ENCODE measurements at places on chromosomes 2 and 18.

DNA sequence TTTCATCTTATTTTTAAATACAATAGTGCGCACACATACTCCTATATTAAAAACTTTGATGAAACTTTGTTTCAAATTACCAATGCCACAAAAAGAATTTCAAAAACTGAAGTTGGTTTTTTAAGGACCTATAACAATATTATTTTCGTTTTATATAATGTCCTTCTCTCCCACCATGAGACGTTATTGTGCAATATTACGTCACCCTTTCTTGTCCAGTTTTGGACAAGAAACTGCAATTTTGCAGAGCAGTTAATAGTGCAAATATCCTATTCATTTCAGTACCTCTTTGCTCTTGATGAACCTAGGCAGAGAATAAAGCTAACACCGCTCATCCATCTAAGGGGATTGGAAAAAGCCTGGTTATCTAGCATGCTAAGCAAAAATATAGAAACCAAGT is 9.7 kb upstream of the ZNF516 start:
- DNase-seq = no peak

DNA sequence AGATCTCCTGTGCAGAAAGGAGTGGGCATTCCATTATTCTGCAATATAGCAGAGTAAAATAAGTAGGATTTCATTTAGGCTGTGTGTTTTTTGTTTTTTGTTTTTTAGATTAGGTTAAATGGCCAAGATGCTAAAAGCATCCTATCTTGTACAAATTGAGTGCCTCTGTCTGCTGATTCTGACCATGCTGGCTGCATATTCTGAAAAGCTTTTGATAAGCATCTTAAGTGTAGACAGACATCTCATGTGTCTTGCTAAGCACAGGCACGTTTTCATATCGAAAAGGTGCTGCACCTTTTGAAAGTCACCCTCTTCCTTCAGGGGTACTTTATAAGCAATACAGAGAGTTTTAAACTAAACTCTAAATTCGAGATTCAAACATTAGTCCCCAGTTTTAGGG is 74.0 kb upstream of the BCL11A start:
- DNase-seq = no peak

DNA sequence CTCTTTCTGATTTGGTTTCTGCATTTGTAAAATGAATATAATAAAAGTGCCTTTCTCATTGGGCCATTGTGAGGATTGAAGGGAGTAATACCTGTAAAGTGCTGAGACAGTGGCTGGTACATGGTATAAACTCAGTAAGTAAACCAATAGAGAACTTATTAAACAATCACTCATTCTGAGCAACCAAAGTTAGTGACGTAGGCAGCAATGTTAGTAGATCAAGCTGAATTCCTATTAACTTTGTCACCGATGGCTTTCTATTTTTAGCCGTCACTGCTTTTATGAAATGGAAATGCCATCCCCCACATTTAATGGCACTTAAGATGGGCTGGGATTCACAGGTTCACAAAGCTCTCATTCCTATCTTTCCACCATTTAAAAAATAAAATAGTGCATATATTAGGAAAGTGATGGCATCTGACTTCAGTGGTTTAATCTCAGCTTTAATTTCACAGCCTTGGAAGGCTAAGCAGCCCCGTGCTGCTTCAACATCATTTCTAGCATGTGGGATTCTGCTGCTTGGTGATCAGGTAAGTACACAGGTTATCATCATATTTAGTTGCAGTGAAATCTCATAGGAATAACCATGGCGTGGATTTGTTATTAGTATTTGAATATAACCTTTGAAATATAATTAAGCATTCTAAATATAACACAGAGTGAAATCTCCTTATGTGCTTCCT is 17.6 kb upstream of the PPP4R1 start:
- DNase-seq = no peak

DNA sequence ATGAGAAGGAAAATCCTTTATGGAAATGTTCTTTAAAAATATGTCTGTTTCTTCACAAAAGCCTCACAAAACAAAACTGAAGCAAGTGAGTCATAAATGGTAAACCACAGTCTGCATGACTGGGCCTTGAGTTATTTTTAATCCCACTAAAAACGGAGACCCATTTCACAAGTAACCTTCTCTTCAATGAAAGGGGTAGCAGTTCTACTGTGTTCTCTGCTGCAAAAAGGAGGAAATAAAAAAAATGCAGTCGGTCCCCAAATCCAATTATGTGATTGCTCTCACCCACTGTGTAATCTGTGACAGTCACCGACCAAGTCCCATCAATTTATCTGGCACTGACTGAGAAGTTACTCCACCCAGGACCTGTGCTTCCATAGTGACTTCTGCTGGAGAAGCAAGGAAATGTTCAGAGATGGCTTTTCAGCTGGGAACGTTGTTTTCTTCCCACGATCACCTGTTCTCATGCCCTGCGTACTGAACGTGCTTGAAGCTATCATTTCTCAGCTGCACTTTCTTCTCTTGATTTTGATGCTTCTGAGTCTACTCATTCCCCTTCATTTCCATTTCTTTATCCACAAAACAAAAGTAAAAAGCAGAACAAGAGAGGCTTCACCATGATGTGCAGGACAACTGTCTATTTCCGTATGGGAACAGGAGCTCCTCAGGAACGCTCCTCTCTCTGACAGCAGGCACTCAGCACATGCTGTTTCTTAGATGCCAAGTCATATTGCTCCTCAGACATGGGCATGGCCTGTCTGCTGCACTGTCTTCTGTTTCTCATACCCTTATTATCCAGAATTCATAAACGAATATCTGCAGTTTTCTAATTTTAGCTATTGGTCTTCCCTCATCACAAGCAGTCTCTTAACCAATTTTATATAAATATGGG is 80.0 kb upstream of the TMEM200C start:
- no peak for DNase-seq

- no peak for DNase-seq
Observed at GRCh38 chr2:23616630-23617029, 231.7 kb downstream of the KLHL29 start.

GRCh38 chr18:46772357-46772756 is 15.5 kb upstream of the ST8SIA5 start:
- DNase-seq = no peak

DNA sequence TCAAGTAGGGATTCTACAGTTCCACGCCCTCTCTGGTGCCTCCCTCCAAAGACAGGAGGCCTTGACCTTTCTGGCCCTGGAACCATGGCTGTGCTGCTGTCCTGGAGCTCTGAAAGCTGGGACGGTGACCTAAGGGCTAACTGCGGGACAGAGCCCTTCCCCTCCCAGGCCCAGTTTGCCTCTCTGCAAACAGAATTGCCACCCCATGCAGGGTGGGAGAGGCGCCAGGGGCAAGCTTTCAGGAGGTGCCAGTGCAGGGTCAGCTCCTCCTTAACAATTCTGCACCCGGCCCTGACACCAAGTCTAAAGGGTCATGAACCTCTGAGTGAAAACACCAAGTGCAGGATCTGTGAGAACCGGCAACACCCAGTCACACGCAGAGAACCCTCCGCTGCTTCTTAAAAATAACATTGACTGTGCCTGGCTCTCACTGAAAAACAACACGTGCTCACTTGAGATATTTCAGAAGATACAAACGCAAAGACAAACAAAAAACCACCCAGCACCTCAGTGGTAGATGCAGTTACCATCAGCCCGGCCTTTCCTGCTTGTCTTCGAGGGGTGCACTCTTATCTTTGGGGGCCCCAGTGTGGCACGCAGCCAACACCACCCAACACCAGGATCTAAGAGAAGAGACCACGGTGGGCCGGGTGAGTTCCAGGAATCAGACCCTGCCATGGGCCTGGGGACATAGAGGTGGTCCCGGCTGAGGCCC is 1.1 kb upstream of the SNED1 start:
- DNase-seq = peak; percentile 16

GRCh38 chr2:159811232-159811631 is 13.2 kb upstream of the CD302 start:
- no peak for DNase-seq

GRCh38 chr2:215178121-215178520 is 39.7 kb upstream of the ABCA12 start:
- DNase-seq = no peak

- no peak for DNase-seq
Observed at GRCh38 chr2:39780825-39781600, 2.0 kb upstream of the THUMPD2 start.

GRCh38 chr18:55346961-55347740 is 240.8 kb downstream of the TCF4 start:
- DNase-seq = no peak

- no peak for DNase-seq
Observed at GRCh38 chr18:70907673-70908072, 618.8 kb downstream of the SOCS6 start.

GRCh38 chr2:24793761-24794435 is 673 bp downstream of the CENPO start:
- no peak for DNase-seq

DNA sequence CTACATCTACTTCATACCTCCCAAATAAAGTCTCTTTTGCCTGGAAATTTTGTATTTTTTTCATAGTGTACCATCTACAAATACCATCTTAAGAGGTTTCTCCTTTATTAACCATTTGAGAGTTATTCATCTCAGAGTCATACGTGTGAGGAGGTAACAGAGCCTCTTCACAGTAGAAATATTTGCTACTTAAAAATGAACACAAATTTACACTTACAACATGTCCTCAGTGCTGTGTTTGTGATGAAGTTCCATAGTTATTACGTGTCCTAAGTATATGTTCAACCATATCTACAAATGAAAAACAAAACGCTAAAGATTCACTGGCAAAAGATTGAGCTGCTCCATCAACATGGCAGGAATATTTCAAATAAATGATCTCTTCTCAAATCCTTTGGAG is 48.5 kb upstream of the HNRNPA3 start:
- no peak for DNase-seq

GRCh38 chr2:159204381-159205144 is 81.9 kb downstream of the WDSUB1 start:
- DNase-seq = no peak

DNA sequence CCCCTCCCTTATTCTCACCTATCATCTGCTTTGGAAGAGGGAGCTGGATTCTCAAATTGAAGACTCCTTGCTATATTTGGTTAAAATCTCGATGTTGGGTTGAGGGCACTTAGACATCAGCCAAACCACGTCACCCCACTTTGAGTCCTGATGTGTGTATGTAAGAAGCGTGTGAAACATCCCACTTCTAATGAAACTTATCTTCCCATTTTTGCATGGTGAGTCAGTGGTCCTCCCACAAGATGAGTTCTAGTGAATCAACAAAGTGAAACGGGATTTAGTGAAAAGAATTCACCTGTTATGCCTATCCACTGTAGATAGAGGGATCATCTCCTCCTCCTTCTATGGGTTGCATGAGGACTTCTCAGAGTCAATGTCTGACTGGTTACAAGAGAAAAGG is 51.4 kb upstream of the SPRED2 start:
- DNase-seq = no peak

DNA sequence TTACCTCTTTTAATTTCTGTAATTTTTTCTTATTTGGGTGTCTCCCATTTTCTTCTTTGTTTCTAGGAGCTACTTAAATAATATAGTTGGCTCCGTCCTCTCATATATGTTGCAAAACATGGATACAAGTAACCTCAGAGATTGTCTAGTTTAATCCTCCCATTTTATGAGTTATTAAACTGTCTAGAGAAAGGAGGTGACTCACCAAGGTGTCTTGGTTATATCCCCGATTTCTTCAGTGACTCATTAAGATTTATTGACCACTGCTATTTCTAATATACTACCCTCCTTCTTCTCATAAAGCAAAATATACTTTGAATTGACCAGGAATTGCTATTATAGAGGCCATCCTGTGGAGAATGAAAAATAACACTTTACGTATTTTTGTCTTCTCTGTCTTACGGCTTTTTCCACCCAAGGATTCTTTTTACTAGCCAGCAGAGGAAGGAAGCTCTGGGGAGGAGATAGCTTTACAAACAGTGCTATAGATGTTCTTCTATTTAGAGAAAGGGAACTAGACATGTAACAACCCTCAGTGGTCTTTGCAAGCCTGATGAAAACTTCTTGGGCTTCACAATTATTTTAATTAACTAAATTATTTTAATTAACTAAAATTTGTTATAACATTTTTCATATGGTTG is 300.4 kb upstream of the TNP1 start:
- DNase-seq = no peak

- no peak for DNase-seq
Observed at GRCh38 chr2:189543367-189543766, 37.2 kb downstream of the SLC40A1 start.

- DNase-seq = no peak
Observed at GRCh38 chr2:202486351-202486750, 110.2 kb downstream of the BMPR2 start.

DNA sequence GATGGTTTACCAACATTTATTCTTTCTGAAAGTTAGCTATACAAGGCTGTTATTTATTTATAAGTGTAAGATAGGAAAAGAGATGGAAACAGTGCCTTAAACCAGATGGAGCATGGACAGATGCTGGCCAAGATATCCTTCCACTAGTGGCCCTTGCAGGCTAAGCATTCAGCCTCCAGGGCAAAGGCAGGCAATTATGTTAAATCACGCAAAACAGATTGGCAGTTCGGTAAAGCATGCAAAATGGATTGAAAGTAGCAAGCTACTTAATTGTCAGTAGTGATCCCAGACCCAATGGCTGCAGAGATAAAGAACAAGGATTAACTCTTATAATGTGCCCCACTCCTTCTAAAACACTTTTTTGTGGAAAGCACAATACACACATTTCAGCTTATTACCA is 105.4 kb upstream of the MAP4K3 start:
- no peak for DNase-seq

DNA sequence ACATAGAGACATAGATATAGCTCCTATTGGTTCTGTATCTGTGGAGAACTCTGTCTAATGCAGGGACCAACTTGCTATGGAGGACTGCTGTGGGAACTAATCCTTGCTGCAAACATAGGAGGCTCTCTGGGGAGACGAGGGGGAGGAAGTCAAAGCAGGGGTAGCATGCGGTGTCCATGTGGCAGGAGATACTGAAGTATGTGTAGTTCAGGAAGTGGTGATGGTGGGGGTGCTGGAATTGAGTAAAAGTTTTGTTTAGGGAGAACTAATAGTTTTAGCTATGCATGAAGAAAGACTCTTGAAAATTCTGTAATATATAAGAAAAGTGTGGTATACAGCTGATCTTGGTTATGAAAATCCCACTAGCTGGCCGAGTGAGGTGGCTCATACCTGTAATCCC is 62.0 kb downstream of the ANKRD44 start:
- peak; percentile 42 for DNase-seq

GRCh38 chr2:152594022-152594766 is 123.1 kb downstream of the PRPF40A start:
- DNase-seq = peak; percentile 32

DNA sequence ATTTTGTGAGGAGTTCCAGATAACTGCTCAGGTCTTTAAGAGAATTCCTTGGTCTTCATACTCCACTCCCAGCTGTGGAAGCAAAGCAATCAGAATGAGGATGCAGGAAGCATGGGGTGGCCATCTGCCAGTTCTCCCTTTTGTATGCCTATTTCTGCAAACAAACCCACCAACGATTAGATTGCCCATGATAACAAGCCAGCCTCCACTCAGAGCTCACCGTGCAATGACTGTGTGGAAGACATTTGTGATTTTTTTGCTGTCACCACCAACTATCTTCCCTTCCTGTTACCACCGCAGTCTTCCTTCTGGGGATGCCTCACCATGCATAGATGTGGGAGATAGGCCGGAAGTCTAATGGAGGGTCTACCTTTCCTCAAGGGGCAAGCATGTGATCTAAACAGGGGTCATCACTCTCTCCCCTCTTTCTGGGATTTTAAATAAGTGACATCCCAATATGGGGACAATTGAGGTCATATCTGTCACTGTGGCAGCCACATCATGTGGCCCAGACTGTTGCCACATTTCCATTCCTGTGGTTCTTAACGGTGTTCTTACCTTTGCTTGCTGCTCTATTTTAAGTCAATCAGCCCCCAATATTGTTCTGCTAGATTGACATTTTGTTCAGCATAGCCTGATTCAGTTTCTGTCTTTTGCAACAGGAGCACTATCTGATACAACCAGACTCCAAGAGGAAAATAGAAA is 4.4 kb downstream of the AFF3 start:
- DNase-seq = no peak
